ENCODE measurements at places on chromosomes 2 and 18.

DNA sequence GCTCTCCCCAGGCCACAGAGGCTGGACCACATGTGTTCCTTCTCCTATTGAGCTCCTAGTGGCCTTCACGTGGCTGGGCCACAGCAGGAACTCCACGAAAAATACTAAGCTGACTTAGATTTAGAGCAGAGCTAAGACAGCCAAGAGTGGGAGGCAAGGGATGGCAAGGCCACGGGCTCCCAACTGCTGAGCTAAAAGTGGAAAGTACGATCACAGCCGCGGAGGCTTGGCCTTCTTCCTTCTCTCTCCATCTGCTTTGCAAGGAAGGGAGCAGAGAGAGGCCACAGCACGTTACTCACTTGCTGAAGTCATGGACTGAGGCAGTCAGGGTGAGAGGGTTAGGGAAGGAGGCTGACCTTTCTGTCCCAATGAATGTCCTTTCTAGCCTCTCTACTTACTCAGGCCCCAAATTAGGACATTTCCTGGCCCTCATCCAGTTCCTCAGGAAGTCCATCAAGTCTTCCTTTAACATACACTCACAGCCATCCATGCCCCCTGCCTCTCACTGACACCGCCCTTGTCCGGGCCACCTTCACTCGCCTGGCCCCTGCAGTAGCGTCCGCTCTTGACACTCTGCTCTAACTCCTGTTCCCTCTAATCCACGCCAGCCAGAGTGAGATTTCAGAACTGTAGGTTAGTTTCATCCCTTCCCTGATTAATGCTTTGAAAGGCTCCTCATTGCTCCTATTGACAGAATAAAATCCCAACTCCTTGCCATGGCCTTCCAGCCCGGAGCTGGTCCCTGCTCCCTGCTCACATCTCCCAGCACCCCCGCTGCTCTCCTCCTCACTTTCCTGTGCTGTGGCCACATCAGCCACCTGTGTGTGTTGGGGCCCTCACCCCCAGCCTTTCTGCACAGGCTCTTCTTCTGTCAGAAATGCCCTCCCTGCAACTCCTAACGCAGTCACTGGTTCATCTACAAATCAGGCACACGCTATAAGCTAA lies 204.2 kb downstream of the CYP26B1 start:
- no peak for DNase-seq

DNA sequence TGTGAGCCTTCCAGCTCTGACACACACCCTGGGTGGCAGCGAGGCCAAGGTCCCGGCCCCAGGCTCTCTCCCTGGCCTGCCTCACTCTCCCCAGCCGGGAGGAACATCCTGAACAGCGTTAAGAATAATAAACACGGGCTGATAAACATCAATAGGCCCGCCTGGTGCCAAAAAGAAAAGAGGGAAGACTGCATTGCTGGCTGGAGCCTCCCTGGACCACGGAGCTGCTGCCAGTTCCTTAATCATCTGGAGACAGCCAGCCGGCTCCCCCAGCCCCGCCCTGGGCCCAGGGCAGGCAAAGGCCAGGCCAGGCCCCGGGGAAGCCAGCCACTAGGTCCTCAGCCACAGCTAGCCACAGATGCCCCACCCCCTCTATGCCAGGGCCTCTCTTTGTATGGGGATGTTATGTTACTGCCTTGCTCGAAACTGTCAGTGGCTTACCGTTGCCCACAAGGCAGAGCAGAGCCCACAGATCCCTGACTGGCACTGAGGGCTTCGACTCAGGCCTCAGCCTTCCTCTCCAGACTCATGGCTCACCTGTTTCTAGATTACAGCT lies 293.7 kb downstream of the DYSF start:
- peak; percentile 86 for DNase-seq

DNA sequence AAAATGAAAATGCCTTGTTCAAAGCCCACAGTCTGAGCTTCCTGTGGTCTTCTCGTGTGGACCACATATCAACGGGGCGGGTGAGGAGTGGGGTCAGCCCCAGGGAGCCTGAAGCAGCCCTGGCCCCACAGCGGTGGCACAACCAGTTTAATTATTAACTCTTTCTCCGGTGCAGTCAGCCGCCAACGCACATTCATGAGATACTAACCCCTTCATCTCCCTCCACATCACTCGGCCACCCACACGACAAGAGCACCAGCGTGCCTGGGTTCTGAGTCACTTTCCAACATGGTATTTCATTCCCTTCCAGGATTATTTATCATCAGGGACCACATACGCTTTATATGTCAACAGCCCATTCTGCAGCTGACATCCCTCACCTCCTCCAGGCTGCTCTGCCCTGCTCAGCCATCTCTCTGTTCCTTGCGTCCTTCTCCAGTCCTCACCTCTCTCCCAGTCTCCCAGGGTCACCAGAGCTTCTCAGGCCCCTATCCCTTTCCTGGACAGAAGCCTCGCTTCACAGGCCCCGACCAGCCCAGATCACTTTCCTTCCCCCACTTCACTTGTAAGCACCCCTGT lies 48.0 kb upstream of the ID2 start:
- DNase-seq, result no peak

- DNase-seq, result peak; percentile 88
These were observed 66.0 kb downstream of the TTC32 start for GRCh38 chr2:19835781-19836281.

GRCh38 chr2:99336804-99337112 lies 431 bp upstream of the EIF5B start:
- DNase-seq, result no peak

- no peak for DNase-seq
These were observed 33.8 kb downstream of the PID1 start for GRCh38 chr2:229237270-229237669.

DNA sequence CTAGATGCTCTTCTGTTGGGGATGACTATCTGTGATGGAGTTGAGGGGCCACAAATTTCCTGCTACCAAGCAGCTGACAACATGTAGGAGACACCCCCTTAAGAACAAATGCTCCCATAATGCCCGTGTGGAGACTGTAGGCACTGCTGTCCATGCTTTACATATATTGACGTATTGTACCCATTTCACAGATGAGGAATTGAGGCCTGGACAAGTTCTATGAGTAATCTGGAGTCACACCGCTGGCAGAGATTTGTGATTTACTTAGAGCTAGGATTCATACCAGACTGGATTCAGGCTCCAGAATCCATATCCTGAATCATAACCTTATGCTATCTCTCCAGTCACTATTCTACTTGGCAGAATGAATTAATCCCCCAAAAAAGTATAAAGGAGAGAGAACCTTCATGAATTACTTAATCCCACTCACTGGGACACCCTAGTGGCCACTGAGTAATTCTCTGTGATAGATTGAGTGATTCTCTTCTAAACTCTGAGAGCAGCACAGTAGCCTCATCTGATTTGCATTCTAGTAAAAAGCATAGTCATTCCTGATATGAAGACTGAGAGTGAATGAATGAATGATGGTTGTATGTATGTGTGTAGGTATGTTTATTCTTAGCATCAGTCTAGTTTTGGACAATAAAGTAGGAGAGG lies 460.7 kb upstream of the MEIS1 start:
- DNase-seq, result no peak

- no peak for DNase-seq
These were observed 132.7 kb downstream of the EVA1A start for GRCh38 chr2:75428060-75428459.

DNA sequence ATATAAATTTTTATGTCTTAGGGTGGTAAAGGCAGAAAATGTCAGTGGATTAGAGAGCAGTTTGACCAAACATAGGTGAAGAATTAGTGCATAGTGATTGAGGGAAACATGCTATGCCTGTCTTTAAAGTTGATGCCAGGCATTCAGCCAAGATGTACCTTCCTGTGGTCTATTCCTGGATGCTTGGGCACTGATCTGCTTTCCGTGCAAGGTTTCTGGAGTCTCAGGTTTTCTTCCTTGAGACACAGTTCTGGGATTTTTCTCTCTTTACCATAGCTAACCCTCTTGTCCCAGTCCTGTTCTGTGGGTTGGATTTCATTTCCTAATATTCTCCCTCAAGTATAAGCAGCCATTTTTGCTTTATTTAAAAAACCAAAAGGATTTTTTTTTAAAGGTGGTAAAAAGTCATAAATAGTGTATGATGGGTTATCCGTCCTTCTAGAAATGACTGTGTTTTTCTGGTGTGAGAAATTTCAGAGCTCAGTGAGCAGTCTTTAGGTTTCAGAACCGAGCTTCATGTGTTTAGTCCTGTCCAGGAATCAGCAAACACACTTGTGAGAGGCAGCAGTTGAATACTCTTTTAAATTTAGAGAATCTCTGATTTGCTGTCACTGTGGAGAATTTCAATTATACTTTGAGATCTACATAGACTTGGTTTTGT lies 43.0 kb upstream of the CYBRD1 start:
- DNase-seq, result no peak

- DNase-seq, result no peak
These were observed 21.7 kb downstream of the ADD2 start for GRCh38 chr2:70746094-70746974.

Measured in sigmoid colon (tissue), 7 donors.